ENCODE measurements at places on chromosomes 7 and 10. TPM values are rescaled to one million over a fixed set of nuclear protein-coding genes. Genes with fewer than 3 reads are reported as not detected.

Gene PIK3AP1
- 0.09 TPM for polyA plus RNA-seq

Gene MINDY4
- polyA plus RNA-seq: 1.8 TPM

Gene NODAL
- polyA plus RNA-seq: 0.45 TPM

Gene OR2A5
- not detected for polyA plus RNA-seq

Gene ADAMTS14
- polyA plus RNA-seq: 0.09 TPM

DNA sequence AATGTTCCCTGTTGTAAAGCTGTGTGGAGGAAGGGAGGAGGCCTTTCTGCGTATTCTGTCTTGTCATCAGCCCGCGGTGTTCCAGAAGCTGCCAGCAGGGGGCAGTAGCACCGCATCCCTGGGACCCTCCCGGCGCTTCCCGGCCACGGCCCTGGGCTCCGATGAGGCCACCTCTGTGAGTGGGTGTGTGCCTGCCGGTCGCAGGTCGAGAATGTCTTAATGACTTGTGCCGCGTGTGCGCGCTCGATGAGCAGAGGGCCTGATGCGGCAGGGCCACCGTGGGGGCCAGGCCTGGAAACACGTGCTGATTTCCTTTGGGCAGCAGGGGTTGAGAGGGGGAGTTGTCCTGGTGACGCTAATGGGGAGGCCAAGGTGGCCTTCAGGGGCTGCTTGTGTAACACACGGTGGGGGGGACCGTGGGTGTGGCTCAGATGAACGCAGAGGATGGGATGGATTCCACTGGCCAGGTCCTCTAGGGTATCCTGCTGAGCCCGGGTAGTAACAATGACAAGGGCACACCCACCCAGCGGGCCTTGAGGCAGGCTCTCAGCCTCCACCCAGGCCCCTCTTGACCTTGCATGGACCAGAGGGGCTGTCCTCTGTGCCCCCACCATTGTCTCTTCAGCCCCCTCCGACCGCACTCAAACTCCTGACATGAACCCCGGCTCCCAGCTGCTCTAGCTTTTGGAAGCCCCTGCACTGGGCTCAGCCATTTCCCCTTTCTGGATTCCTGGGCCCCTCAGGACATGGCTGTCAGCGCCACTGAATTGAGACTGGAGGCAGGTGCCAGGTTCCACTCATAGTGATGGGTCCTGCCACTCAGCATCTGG lies 135.9 kb upstream of the PODXL start:
- H3K4me3 ChIP-seq: no peak overlapping the region
- H3K27me3 ChIP-seq: peaks cover 12% of the 10 kb centered on the region
- H3K4me1 ChIP-seq: peaks cover 2% of the 10 kb centered on the region
- H3K27ac ChIP-seq: no peak overlapping the region
- no peak for DNase-seq

GRCh38 chr7:27132978-27133377 lies 2.4 kb upstream of the HOXA4 start:
- peaks cover 44% of the 10 kb centered on the region for H3K4me1 ChIP-seq
- H3K27ac ChIP-seq: no peak overlapping the region
- no peak overlapping the region for H3K4me3 ChIP-seq
- no peaks in the 10 kb centered on the region for H3K36me3 ChIP-seq
- H3K27me3 ChIP-seq: no peaks in the 10 kb centered on the region

- H3K4me3 ChIP-seq: no peak overlapping the region
- no peak overlapping the region for H3K27ac ChIP-seq
- DNase-seq: no peak
- H3K27me3 ChIP-seq: peaks cover 23% of the 10 kb centered on the region
- peaks cover 15% of the 10 kb centered on the region for H3K4me1 ChIP-seq
Measured at GRCh38 chr10:131890276-131891195, 10.3 kb upstream of the PPP2R2D start.

DNA sequence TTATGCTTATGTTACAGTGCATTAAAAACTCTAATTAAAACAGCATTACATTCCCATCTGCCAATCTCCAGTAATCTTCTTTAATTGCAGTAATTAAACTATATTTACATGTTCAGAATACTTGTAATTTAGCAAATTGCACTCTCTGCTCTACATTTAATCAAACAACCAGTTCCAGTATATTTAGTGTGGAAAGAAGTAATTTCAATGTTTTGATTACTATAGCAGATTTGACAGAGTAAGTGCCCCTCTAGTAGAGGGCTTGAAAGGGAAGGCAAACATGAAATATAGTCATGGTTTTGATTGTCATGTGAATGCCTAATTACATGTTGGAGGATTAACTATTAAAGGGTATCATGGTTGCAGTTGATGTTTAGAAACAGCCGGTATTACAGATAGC lies 739.7 kb downstream of the AUTS2 start:
- no peaks in the 10 kb centered on the region for H3K27me3 ChIP-seq
- H3K4me3 ChIP-seq: no peak overlapping the region
- H3K4me1 ChIP-seq: no peaks in the 10 kb centered on the region
- no peaks in the 10 kb centered on the region for H3K36me3 ChIP-seq

GRCh38 chr10:49053053-49053997 lies 62.0 kb downstream of the VSTM4 start:
- H3K4me3 ChIP-seq: no peak overlapping the region
- no peak overlapping the region for H3K27ac ChIP-seq
- no peaks in the 10 kb centered on the region for H3K36me3 ChIP-seq
- peaks cover 3% of the 10 kb centered on the region for H3K27me3 ChIP-seq

GRCh38 chr10:112715581-112715980 lies 234.5 kb upstream of the TCF7L2 start:
- no peaks in the 10 kb centered on the region for H3K27me3 ChIP-seq
- H3K27ac ChIP-seq: peak overlapping the region; percentile 8
- no peak overlapping the region for H3K4me3 ChIP-seq
- H3K4me1 ChIP-seq: peaks cover 7% of the 10 kb centered on the region
- H3K36me3 ChIP-seq: peaks cover 3% of the 10 kb centered on the region

- DNase-seq: no peak
- no peaks in the 10 kb centered on the region for H3K4me1 ChIP-seq
- no peak overlapping the region for H3K27ac ChIP-seq
- no peaks in the 10 kb centered on the region for H3K36me3 ChIP-seq
- H3K4me3 ChIP-seq: no peak overlapping the region
Measured at GRCh38 chr10:113609704-113610108, 54.1 kb downstream of the NRAP start.

DNA sequence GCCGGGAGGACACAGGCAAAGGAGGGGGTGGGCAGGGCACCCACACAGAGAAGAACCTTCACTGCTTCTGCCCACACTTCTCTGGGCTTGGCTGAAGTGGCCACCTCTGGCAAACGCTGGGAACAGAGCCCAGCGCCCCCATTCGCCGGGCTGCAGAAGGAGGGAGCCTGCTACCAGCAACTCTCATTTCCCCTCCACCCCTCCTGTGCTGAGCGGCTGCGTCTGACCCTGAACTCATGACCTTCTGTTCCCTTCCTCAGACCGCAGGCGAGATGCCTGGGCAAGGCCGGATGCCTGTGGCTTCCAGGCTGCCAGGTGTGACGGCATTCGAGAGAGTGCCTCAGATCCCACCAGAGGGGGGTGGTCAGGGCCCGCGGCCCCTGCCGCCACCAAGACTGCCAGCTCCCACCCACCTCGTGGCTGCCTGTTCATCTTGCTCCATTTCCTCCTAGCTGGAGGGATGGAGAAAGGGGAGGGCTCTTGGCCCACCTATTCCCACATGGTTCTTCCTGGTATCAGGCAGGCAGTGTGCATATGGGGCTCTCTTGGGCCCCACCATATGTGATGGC lies 19.8 kb downstream of the DNAJB12 start:
- H3K4me3 ChIP-seq: no peak overlapping the region
- DNase-seq: no peak
- peaks cover 27% of the 10 kb centered on the region for H3K36me3 ChIP-seq
- H3K27ac ChIP-seq: peak overlapping the region; percentile 27
- peaks cover 38% of the 10 kb centered on the region for H3K4me1 ChIP-seq
- H3K27me3 ChIP-seq: no peaks in the 10 kb centered on the region

GRCh38 chr7:115060095-115060870 lies 138.4 kb downstream of the MDFIC start:
- DNase-seq: no peak
- H3K36me3 ChIP-seq: no peaks in the 10 kb centered on the region
- H3K4me1 ChIP-seq: no peaks in the 10 kb centered on the region
- no peak overlapping the region for H3K4me3 ChIP-seq
- no peak overlapping the region for H3K27ac ChIP-seq

DNA sequence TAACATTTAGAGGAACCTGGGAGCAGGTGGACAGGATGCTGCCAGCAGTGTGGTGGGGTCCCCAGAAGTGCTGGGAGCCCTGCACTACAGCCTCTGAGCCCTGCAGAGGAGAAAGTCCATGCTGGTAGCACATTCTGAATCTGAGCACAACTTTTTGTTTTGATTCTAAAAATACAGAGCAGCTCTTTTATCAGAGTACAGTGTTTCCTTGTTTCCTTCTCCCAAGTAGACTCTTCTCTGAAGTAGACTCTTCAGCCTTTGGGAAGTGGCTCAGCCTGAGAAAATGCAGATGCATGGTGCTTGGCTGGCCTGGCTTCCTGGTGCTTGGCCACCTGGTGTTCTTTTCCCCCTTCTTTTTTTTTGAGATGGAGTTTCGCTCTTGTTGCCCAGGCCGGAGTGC lies 9.1 kb downstream of the ADCY1 start:
- no peak overlapping the region for H3K4me3 ChIP-seq
- no peak for DNase-seq
- peaks cover 7% of the 10 kb centered on the region for H3K27me3 ChIP-seq
- H3K27ac ChIP-seq: no peak overlapping the region
- H3K36me3 ChIP-seq: no peaks in the 10 kb centered on the region
- H3K4me1 ChIP-seq: no peaks in the 10 kb centered on the region

GRCh38 chr10:68110027-68110426 lies 739 bp downstream of the MYPN start:
- no peak for DNase-seq
- H3K27me3 ChIP-seq: no peaks in the 10 kb centered on the region
- H3K4me1 ChIP-seq: peaks cover 20% of the 10 kb centered on the region
- no peaks in the 10 kb centered on the region for H3K36me3 ChIP-seq

DNA sequence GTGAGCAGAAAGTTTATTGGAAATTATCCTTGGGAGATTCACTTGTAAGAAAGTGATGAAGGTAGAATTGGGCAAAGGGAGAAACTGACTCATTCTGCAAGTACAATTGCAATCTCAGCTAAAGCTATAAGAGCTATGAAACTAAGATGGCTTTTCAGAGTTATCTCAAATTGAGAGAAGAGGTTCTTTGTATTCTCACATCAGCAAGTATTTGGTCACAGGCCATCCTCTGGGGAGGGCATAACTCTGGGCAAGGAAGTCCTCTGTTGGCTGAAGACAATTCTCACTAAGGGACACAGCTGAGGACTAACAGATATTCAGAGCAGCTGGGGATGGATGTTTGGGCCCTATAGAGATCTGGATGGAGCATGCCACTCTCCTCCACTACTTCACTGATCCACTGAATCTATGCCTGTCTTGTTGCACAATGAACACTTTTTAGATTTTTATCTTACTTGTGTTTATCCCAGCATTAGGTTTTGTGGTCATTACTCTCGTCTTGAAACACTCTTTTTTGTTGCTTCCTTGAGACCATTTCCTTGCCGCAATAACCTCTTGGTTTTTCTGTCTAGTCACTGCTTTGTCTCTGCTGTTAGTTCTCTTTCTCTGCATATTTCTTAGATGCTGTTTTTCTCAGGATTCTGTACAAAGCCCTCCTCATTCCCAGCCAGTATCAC lies 115.1 kb downstream of the GNAI1 start:
- no peaks in the 10 kb centered on the region for H3K36me3 ChIP-seq
- no peak overlapping the region for H3K4me3 ChIP-seq
- H3K27ac ChIP-seq: no peak overlapping the region
- no peaks in the 10 kb centered on the region for H3K27me3 ChIP-seq

DNA sequence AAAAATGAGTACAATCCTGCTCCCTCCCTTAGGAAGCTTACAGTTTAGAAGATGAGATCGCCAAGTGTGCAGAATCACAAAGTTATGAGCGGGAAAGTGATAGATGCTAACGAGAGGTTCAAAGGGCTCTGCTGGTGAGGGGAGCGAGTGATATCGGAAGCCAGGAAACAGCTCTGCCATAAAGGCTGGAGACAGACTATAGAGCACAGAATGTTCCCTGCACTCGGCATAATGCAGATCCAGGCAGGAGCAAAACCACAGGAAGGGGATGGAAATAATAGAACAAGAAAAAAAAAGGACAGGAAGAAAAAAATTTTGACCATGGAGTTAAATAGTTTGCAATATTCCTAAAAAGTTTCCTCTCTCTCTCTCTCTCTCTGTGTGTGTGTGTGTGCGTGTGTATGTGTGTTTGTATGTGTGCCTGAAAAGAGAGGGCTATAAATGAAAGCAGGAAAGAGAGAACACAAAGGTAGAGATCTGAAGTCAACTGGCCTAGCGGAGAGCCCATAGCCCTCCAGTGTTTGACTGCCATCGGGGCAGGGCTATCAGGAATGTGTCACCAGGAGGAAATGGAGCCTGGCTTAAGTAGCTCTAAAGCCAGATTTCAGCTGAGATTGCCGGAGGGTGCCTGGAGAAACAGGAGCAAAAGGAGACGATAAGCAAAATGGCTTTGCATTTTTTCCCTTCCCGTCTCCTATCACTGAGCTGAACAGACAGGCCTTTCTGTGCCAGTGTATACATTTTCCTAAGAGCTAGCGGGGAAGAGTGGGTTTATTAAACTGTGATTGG lies 175.8 kb upstream of the LYZL1 start:
- H3K27ac ChIP-seq: no peak overlapping the region
- peaks cover 5% of the 10 kb centered on the region for H3K27me3 ChIP-seq
- H3K36me3 ChIP-seq: no peaks in the 10 kb centered on the region
- no peak overlapping the region for H3K4me3 ChIP-seq

- H3K27me3 ChIP-seq: no peaks in the 10 kb centered on the region
Measured at GRCh38 chr10:18561861-18562551, 89.4 kb downstream of the NSUN6 start.

DNA sequence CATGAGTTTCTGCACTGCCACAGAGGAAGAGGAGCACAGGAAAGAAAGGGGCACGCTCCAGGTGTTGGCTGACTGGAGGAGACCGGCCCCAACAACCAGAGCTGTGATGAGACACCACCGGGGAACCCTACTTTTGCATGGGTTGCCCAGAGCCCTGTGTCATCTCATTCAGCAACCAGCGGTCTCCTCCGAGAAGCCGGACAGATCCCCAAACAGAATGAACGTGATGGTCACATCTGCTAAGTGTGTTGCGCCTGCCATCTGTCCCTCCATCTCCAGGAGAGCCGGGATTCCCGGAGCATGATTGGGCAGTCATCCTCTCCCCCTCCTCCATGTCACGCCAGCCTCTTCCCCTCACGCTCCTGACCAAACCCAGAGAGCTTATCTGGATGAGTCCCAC lies 22.9 kb downstream of the PARP12 start:
- no peak overlapping the region for H3K4me3 ChIP-seq
- H3K36me3 ChIP-seq: peaks cover 7% of the 10 kb centered on the region
- no peak overlapping the region for H3K27ac ChIP-seq
- no peaks in the 10 kb centered on the region for H3K27me3 ChIP-seq

DNA sequence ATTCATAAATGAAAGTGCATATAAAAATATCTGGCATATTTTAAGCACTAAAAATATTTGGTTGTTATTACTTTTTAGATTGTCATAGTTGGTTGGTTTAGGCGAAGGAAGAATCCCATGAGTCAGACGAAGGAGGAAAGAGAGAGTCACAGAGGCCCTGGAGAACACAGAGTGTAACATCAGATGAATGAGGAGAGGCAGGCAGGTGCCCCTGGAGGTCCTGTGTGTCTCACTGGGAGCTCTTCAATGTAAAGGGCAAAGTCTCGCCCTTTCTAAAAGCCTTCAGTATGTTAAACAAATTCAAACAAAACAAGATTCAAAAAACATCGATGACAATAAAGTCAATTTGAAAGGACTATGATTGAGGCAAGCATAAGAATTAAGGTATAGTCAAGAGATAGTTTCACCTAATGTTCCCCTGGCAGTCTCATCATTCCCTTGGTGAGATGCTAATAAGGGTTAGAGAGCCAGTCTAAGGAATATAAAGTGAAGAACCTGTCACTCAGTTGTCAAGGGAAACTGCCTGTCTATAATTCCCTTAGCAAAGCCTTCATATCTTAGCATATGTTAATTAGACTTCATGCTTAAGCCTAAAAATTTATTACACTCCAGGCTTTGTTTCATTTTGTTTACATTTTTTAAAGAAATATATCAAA lies 194.3 kb downstream of the TPK1 start:
- H3K36me3 ChIP-seq: no peaks in the 10 kb centered on the region
- DNase-seq: no peak
- H3K27me3 ChIP-seq: no peaks in the 10 kb centered on the region
- no peak overlapping the region for H3K4me3 ChIP-seq
- H3K4me1 ChIP-seq: no peaks in the 10 kb centered on the region
